Stimulated activated CD8-positive, alpha-beta memory T cell treated with anti-CD3 and anti-CD28 coated beads, Interleukin-15, amount 100 ng/mL, for 48 hours (primary cell): ENCODE measurements at places on chromosomes 11 and 22.

- DNase-seq = no peak
Measured at GRCh38 chr22:36017651-36018091, 11.0 kb downstream of the RBFOX2 start.

GRCh38 chr11:112248201-112248600, 12.5 kb downstream of the PLET1 start:
- no peak for DNase-seq

DNA sequence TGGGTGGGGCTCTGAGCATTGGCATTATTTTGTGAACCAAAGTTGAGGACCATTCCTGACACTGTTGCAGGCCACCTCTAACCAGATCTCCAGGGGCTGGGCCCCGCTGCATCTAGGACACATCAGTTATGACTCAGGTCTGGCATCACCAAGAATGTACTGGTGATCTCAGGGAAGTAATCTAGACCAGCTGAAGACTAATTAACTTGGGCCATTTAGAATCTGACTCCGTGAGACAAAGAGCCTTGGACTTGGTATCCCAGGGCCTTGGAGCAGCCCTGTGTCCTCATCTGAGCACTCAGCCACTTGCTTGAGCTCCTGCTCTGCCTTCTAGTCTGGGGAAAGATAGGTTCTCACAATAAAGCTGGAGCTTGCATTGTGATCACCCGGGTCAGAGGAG, 200.6 kb downstream of the KIRREL3 start:
- DNase-seq = no peak

DNA sequence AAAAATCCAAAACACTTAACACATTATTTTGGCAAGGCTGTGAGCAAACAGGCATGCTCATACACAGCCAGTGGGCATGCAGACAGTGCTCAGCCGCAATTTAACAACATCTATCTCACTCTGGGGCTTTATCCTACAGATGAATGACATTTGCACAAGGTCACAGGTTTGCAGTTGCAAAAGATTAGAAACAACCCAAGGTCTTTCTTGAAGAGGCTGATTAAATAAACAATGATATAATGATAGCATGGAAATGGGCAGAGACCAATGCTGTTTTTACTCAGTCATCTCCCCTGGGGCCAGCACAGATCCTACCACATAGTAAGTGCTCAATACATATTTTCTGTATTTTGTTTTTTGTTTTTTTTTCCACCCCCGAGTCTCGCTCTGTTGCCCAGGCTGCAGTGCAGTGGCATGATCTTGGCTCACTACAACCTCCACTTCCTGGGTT, 9.4 kb downstream of the A4GALT start:
- no peak for DNase-seq

GRCh38 chr11:12134236-12134585, 23.8 kb downstream of the MICAL2 start:
- DNase-seq = no peak

DNA sequence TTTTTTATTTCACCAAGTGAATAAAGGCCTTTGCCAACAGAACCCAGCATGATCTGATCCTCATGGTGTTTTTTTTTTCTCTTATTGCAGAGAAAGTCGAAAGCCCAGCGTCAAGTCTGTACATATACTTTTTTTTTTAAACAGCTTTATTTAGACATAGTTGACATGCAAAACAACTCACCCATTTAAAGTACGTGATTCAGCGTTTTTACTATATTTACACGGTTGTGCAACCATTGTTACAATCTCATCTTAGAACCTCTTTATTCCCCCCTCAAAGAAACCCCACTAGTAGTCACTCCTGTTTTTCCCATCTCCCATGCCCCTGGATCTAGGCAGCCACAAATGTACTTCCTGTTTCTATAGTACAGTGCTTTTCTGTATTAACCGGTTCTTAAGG, 20.6 kb upstream of the AP1B1 start:
- no peak for DNase-seq

- no peak for DNase-seq
Measured at GRCh38 chr22:30855266-30855665, 113.3 kb downstream of the MORC2 start.

- DNase-seq = no peak
Measured at GRCh38 chr11:117535201-117535849, 207.7 kb downstream of the CEP164 start.

- DNase-seq = no peak
Measured at GRCh38 chr11:119742263-119742861, 13.4 kb upstream of the NECTIN1 start.

GRCh38 chr11:2143799-2144543, 4.8 kb upstream of the IGF2 start:
- DNase-seq = no peak

GRCh38 chr11:13841393-13841792, 121.1 kb upstream of the SPON1 start:
- DNase-seq = no peak

- no peak for DNase-seq
Measured at GRCh38 chr22:21937041-21937820, 15.4 kb downstream of the PPM1F start.

- DNase-seq = no peak
Measured at GRCh38 chr11:75413864-75414263, 14.5 kb downstream of the RPS3 start.

DNA sequence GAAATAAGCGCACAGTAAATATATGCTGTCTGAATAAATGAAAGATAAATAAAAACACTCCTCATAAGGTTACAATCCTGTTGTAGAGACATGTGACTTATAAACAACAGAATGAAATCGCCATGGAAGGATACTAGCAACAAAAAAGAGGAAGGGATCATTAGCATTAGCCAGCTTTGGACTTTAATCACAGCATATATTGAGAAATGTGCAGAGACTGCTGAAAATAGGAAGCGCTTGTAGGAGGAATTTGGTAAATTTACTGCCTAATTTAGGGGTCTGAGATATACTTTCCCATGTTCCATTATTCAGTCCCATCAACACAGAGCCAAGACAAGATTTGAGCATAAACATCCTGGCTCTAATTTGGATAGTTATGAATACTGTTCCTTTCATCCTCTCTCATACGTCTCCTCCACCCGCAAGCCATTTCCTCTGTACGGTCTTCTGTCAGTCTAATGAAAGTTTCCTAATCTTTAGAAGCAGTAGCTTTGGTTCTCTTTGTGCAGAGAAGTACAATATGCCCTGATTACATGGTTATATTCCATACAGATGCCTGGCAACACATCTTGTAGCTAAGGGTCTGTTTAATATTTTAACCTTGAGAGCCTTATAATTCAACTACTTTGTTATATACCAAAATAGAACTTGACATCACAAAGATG, 37.1 kb upstream of the AKIP1 start:
- DNase-seq = no peak

GRCh38 chr11:33808228-33808828, 34.0 kb upstream of the FBXO3 start:
- DNase-seq = peak; percentile 63

DNA sequence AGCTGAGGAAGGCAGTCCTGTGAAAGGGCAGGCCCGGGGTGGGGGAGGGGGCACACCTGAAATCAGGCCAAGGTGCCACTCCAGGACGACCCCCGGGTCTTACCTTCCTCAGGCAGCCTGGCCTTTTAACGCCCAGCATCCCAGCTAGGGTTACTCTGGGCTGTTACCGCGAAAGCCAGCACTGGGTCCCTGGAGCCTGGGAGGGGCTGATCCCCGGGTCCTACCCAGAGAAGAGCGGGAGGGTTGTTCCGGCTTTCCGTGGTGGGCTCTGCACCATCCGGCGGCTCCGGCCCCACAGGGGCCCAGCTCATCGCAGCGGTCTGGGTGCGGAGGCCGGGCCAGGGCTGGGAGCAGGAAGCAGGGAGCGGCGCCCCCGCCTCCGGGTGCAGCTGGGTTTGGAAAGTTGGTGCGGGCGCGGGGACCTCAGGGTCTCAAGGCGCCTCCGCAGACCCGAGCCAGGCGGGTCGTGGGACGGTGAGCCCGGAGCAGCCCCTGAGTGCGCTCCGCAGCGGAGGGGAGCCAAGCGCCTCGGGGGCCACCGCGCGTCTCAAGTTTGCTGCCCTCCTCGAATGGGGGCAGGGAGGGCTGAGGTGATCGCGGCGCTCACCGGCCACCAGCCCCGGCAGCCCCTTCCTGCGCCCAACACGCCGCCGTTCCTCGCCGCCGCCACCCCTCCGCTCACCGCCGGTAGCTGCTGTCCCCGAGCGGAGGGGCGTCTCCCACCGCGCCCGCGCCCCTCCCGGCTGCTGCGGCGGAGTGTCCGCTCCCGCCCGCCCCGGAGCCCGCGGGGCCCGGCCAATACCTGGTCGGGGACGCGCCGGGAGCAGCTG, 831 bp downstream of the CHST1 start:
- no peak for DNase-seq
